Erythroblast (primary cell): ENCODE measurements at places on chromosomes 6 and 20.

GRCh38 chr6:139964737-139965136, 590.3 kb upstream of the CITED2 start:
- no peak for DNase-seq

GRCh38 chr20:22320245-22320915, 264.0 kb downstream of the FOXA2 start:
- DNase-seq, result no peak

DNA sequence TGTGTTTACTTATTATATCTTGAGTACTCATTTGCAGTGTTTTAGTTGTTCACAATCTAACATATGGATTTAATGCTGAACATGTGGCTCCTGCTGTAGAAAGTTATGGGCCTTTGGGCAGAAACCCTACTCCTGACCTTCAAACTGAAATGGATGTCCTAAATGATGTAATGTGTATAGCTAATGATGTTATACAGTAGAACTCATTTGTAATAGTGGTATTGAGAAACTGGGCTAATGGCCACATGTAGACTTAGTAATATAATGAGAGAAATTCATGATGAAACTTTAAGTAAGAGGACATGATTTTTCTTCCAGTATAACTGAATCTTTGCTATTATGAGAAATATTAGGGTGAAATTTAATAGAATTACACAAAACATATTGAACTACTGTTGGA, 121.3 kb upstream of the PTPRK start:
- DNase-seq, result no peak

- no peak for DNase-seq
These were observed 57.8 kb upstream of the MRPS10 start for GRCh38 chr6:42275376-42276033.

DNA sequence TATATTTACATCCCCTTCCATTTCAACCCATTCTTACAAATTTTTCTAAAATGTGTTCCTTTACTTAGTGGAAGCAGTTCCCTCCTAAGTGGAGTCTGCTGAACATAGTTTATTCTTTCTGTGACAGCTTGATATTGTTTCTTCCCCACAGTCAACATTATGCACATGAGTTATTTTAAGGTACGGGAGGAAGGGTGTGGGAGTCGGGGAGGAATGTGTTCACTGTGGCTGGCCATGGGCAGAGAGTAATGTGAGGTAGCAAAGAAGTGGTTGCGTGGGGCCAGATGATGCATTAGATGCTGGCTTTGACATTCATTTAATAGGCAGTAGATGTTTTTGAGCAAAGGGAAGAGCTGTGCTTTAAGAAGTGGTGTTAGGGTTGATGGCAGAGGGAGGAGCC, 98.5 kb downstream of the ARMC2 start:
- DNase-seq, result no peak

DNA sequence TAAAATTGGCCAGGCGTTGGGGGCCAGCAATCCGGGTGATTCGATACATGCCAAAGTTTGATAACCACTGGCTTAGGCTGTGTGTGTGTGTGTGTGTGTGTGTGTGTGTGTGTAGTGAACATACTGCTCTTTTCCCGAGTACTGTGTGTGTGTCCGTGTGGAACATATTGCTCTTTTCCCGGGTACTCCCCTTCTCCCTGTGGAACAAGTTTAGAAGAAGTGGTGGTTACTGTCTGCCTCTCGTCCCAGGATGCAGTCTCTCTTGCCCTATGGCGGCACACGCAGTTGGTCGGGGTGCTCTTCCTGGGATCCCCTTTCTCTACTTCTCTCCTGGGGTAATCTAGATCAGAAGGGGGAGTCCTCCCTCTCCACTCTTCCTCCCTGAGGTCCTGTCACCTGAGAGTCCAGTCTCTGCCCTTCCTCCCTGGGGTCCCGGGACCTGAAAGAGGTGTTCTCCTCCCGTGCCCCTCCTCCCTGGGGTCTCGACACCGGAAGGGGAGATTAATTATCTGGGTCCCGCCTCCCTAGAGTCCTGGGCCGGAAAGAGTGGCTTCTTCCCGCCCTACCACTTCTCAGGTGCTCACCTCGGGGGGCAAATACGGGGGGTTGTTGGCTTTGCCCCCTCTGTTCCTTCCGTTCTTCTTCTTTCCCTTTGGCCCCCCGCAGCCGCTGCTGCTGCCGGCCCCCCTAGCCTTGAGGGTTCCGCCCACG, 516 bp downstream of the GTPBP2 start:
- DNase-seq, result peak; percentile 88

GRCh38 chr6:24458134-24458533, 31.2 kb downstream of the GPLD1 start:
- no peak for DNase-seq

- DNase-seq, result no peak
These were observed 40.1 kb downstream of the RNF217 start for GRCh38 chr6:125002406-125002741.
